Uterine smooth muscle cell (primary cell): ENCODE measurements at places on chromosomes 3 and 15. TPM values are rescaled to one million over a fixed set of nuclear protein-coding genes. Genes with fewer than 3 reads are reported as not detected.

The GUCA1C gene
- total RNA-seq, result not detected in 2 replicates

The TMIE gene
- under 0.01 and 0.12 TPM in 2 replicates for total RNA-seq

The IL17RC gene
- 43.3 and 43.7 TPM in 2 replicates for total RNA-seq

The CCDC39 gene
- 0.12 TPM in 1 of 2 replicates, not detected in the other for total RNA-seq

The NXPE3 gene
- total RNA-seq, result 25.2 and 34.0 TPM in 2 replicates

The AMIGO3 gene
- total RNA-seq, result 1.1 TPM in 1 of 2 replicates, not detected in the other

The LRRC49 gene
- total RNA-seq, result 19.7 and 20.5 TPM in 2 replicates
